ENCODE measurements at places on chromosomes 4 and X.
A peak's percentile ranks its signal among the peaks of the same experiment; 100 is the strongest.

- DNase-seq: peak; percentile 94
Measured at GRCh38 chrX:9562851-9563250, 98.0 kb downstream of the TBL1X start.

- DNase-seq: no peak
Measured at GRCh38 chr4:7650606-7651385, 216.1 kb upstream of the PSAPL1 start.

- DNase-seq: no peak
Measured at GRCh38 chrX:11040405-11040804, 70.7 kb upstream of the HCCS start.

DNA sequence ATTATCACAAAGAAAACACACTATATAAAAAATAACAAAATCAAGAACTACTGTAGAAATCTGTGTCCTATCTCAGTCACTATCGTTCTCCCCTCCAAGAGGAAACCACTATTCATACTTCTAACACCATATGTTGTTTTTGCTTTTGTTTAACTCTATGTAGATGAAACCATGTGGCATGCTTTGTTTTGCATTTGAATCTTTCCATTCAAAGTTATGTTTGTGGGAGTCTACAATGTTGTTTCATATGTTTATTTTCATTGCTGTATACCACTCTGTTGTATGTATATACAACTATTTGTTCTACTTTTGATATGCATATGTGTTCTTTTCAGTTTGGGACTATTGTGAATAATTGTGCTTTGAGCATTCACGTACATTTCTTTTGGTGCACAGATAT lies 116.1 kb downstream of the PABPC4L start:
- DNase-seq: no peak

DNA sequence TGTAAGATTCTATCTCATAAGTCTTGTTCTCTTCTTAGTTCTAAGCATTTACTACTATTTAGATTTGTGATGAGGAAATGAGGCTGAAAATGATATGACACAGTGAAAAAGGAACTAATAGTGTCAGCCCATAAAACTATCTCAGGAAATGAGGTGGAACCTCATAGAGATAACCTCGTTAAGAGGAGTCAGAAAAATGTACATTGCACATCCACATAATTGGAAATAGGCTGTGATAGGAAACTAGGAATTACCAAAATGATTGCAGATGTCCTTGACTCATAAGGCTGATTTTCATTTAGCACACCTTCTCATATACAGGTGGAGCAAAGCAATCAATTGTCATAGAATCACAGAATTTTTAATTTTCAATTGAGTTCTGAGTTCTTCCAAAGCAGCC lies 26.8 kb downstream of the ANXA10 start:
- DNase-seq: no peak

DNA sequence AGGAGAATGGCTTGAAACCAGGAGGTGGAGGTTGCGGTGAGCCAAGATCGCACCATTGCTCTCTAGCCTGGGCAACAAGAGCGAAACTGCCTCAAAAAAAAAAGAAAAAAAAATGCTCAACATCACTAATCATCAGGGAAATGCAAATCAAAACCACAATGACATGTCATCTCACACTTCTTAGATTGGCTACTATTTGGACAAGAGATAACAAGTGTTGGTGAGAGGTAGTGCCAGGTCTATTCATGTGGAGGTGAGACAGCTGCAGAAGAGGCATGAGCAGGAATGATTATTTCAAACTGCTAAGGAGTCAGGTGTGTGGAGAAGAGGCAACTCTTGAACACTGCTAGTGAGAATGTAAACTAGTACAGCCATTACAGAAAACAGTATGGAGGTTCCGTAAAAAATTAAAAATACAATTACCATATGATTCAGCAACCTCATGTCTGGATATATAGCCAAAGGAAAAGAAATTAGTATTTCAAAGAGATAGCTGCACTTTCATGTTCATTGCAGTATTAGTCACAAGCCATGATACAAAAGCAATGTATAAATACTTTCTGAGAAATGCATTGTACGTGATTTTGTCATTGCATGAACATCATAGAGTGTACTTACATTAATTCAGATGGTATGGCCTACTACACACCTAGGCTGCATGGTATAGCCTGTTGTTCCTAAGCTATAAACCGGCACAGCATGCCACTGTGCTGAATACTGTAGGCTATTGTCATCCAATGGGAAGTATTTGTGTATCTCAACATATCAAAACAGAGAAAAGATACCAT lies 75.3 kb downstream of the TMEM144 start:
- DNase-seq: no peak

GRCh38 chr4:158532556-158533231 lies 11.0 kb downstream of the RXFP1 start:
- DNase-seq: no peak
